Forelimb muscle (tissue), 1 donor: ENCODE measurements at places on chromosomes 3 and 15. TPM values are rescaled to one million over a fixed set of nuclear protein-coding genes. Genes with fewer than 3 reads are reported as not detected.

The THAP10 gene
- 2.5 TPM for polyA plus RNA-seq

The ALDH1A2 gene
- polyA plus RNA-seq = 9.3 TPM

The CATSPER2 gene
- polyA plus RNA-seq = 2.1 TPM

The MYO5C gene
- polyA plus RNA-seq = 8.5 TPM

The SLC6A20 gene
- 0.28 TPM for polyA plus RNA-seq

GRCh38 chr3:72234391-72234790 is 449.4 kb upstream of the PROK2 start:
- DNase-seq = no peak

DNA sequence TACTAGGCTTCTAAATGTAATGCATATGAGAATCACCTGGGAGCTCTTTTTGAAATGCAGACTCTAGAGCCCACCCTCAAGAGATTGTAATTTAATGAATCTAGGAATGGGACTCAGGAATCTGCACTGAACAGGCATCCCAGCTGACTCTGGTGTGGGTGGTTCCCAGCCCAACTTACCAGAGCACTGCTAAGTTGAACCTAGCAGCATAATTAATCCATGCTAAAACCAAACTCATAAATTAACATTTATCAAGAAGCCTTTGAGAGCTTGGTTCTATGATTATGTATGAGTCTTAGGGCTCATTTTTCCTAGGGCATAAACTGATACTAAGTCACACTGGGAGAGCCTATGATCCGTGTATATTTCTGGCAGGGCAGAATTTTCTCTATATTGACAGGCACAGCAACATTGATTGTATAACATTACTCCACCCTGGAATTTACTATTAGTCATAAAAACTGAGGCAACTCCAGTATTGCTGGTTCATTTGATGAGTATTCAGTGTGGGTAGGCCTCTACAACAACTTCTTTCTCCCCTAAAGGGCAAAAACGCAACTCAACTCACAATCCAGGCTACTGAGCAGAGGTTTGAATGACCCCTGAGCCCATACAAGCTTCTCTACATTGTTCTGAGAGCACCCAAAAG is 10.7 kb upstream of the CSTA start:
- no peak for DNase-seq

GRCh38 chr15:64825431-64826294 is at the start of gene PIF1:
Gene PIF1 (minus strand): TSS chr15:64825647. CDS start chr15:64824335, 1,312 bp downstream.
- DNase-seq = peak; percentile 98

GRCh38 chr15:34795267-34796081 is at the start of gene ACTC1:
Gene ACTC1 (minus strand): TSS chr15:34795549. CDS start chr15:34794808, 741 bp downstream.
- no peak for DNase-seq

DNA sequence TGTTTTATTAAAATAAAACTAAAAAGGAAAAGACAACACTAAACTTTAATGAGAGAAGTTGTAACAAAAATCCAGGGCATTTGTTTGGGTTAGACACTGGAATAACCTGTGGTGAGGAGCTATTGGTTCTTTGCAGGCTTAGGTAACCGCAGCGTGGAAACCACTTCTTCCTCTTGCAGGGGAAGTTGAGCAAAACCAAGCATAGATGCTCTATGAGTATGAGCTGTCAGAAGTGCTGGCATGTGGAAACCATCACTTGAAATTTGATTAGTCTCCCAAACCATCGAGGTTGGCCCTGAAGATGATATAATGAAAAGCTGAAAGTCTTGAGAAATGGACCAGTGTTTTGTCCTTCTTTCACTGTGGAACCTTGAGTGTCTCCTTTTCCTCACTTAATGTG is 127.1 kb upstream of the RBMS3 start:
- no peak for DNase-seq

DNA sequence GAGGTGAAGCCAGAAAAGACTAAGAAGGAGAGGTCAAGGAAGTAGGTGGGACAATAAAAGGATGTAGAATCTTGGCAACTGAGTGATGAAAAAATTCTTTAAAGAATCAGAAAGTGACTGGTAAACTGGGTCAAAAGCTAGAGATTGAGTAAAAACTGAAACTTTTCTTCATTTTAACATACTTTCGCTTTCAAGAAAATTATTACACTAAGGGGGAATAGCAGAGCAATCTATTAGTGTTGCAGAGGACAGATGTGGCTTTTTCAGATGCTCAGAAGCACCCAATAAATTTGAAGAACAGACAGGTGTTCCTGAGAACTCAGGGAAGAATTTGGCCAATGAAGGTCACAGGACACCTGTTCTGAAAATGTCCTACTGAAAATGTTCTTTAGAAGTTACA is 805.4 kb upstream of the ALCAM start:
- no peak for DNase-seq

DNA sequence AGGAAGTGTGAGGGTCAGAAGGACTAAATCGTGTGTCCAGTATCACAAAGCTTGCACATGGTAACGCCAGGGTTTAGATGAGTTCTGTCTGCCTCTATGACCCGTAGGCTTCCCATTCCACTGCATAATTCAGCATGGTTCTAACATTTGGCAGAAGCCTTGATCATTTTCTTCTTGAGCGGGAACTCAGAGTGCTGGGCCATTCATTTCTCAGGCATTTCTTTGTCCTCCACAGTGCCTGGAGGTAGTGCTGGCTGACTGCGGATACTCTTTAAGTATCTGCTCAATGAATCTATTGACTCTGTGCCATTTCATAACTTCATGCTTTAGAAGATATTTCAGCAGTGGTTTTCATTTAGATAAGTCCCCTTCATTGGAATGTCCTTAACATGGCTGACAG is 370.2 kb downstream of the EPHB1 start:
- DNase-seq = no peak

DNA sequence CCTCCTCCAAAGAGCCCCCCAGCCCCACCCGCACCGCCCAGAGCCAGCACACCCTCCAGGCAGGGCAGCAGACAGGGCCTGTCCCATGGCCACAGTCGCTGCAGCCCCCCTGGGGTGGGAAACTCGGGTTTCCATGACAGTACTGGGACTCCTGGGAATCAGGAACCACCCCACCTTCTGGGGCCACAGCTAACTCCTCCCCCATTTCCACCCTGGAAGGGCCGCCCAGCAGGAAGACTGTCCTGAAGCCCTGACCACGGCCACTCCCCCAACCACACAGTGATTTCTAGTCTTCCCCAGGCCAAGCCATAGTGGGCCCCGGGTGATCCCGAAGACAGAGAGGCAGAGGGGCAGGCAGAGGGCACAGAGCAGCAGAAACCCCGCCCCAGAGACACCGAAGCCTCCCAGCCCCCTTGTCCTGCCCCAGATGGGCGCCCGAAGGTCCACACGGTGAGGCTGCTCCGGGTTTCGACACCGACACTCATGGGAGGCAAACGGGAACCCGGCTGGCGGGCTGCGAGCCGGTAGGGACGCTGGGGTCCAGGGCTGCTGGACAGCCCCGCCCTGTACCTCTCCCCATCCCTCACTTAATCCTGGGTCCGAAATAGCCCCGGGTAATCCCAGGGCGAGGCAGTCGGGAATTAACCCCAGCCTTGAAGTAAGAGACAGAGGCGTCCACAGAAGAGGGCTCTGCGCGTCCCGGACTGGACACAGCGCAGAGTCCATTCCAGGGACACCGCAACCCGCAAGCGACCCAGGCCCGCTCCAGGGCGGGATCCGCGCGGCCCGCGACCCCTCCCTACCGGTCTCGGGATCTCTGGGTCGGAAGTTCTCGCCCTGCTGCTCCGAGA is 138.4 kb downstream of the NUP210 start:
- DNase-seq = no peak

DNA sequence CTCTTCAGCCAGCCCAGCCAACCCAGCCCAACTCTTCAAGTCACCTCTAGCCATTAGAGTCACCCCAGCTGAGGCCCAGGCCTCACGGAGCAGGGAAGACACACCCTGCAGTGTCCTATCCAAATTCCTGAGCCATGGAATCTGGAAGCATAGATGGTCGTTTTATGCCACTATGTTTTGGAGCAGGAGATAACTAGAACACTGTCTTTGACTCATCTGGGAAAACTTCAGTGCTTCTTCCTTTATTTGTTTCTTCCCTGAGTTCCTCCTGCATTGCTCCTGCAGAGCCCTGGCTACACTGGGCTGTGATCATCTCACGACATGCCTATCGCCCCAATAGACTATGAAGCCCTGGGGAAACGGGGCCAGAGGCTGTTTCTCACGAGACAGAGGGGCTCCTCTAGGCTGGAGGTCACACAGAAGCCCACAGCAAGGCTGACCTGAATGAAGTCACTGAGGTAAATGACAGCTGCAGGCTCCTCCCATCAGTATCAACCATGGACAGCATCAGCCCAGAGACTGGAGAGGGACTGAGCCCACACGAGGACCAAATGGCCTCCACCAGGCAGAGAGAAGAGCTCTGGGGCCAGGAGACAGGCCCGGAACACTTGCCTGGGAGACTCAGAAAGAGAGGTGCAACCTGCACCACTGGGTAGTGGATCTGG is 22.7 kb downstream of the CRABP1 start:
- DNase-seq = no peak

DNA sequence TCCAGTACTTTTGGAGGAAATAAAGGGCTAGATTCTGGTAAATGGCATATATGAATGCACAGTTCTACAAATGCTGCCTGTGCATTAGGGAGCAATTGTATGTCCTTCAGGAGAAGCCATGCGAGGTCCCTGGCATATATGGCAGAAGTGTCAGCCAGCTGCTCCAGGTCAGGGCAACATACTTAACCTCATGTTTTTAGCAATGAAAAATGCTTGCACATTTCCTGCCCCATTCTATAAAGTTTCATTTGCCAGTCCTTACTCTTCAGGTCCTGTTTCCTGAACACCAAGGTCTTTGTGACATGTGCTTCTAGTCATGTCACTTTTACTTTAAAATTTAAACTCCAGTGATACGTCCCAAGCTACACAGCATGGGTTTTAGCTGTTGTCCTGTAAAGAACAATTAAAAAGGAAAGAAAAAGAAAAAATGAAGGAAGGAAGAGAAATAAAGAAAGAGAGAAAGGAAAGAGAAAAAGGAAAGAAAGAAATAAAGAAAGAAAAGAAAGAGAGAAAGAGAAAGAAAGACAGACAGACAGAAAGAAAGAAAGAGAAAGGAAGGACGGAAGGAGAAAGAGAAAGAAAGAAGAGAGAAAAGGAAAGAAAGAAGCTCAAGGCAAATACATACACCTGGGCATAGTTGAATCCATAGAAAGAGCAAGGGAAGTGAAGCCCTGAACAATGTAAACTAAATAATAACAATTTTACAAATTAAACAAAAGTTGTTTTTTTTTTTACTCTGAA is 20.1 kb upstream of the PTX3 start:
- DNase-seq = no peak

GRCh38 chr15:40252438-40253166 is 13.7 kb downstream of the PAK6 start:
- DNase-seq = no peak

GRCh38 chr3:175386630-175387029 is 527.5 kb downstream of the NAALADL2 start:
- DNase-seq = no peak
